Activated naive CD8-positive, alpha-beta T cell treated with anti-CD3 and anti-CD28 coated beads, Interleukin-2, amount 50 U/mL, for 24 hours (primary cell): ENCODE measurements at places on chromosomes 12 and 14.

GRCh38 chr12:49903700-49904423 is at the start of gene FAIM2:
Gene FAIM2 (minus strand): TSS chr12:49903900. CDS start chr12:49903792, 108 bp downstream.
- DNase-seq: peak; percentile 59

- no peak for DNase-seq
Measured at GRCh38 chr12:124242529-124243065, 52.3 kb upstream of the RFLNA start.

DNA sequence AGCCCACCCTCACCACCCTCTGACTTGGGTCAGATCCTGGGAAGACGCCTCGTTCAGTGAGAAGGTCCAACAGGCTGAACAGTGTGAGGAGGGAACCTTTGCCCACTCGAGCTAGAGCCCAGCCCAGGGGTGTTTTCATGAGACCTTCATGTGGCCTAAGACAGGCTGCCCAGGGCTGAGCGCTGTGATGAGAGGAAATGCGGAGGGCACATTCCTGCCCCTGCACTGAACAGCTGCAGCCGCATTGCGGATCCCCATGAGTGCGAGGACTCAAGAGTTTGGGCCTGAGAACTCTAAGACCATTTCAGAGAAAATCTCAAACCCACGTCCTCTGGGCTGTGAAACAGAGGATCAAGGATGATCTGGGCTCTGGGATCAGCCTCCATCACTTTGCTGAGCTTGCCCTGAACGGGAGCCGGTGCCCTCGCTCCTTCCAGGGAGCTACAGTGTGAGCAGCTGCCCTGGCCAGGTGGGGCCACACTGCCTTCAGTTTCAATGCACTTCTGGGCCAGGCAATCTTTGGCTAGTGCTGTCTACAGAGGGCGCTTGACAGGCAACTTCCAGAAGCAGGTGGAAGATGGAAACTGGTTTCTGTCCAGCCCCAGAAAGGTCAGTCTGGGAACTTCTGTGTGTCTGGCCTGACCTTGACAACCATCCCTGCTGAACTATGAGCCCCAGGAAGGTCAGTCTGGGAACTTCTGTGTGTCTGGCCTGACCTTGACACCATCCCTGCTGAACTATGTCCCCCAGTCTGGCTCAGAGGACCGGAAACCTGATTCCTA is 43.5 kb upstream of the P2RX7 start:
- no peak for DNase-seq

- no peak for DNase-seq
Measured at GRCh38 chr12:107967170-107967569, 161.9 kb upstream of the WSCD2 start.

DNA sequence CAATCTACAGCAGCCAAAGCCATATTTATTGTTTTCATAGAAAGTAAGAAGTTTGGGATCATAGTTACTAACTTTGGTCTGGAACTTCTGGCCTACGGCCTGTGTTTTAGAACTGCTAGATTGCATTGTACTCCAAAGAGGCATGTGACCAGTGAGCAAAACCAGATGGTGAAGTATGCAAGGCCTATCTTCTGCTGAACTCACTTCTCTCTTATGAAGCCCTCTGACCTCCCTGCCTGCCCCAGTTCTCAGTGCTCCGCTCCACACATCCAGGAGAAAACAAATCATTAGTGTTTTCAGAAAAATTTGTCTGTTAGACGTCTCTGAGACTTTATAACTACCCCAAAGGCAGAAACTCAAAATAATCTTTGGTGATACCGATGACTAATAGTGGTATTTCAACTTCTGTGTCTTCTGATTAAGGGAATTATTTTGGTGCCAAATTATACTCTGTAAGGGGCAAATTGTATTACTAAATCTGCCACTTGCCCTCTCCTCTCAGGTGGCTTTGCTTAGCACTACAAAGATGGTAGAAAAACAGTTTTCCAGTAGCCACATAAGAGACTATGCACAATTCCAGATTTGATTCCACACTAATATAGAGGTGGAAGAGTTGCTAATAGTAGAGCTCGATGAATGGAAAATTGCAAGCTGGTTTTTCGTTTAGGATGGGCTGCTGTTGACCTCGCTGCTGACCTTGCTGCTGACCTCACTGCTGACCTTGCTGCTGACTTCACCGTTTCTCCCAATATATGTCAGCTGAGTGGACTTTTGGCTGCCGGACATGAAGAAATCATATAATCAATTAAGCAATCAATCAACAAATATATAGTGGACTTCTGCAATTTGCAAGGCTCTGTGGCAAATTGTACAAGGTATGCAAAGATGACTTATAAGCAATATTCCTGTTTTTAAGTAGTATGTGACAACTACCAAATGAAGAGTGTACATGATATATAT is 147.5 kb downstream of the KITLG start:
- no peak for DNase-seq

DNA sequence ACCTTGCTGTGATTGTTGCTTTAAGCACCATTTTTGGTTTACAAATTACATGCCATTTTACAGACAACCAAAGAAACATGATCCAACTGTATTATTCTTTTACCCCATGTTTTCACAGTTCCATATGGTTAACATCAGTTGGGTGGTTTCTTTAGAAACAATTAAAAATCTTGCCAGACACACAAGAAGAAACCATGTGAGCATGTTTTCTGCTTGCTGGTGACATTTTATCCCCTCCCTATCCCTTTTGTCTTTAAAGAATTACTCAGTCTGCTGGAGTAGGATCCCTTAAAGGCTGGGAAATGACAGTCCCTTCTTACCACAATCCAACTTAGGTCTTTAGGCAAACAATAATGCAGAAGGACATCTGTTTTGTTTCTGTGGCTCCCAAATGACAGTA is 121.8 kb upstream of the PLXNC1 start:
- no peak for DNase-seq

DNA sequence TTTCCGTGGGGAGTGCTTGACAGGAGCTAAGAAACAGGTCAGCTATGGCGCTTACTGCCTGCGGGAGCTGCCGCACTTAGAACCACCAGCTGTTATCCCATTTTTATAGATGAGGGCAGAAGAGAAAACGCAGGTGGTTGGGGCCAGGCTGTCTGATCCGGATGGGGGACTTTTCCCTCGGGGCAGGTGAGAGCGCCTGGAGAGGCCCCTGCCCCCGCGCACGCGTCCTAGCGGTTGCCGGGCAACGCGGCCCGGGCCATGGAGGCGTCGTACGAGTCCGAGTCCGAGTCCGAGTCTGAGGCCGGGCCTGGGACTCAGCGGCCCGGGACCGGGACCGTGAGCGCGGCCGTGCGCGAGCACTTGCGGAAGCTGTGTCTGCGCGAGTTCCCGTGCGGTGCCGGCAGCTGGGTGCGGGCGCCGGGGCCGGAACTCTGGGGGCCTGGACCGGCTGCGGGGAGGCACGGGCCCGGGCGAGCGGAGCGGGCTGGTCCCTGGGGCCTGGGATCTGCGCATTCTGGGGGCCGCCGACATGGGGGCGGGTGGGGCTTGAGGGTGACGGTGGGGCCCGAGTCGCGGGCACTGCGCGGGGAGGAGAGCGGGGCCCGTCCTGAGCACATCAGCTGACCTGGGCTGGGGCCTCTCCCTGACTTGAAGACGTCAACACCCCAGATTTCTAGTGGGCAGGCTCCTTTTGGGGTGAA is at the start of gene LRRC43:
LRRC43 (plus strand) TSS at position 237 of the 701 bp plus-strand sequence; CDS start at position 259, 22 bp downstream.
- DNase-seq: peak; percentile 33

DNA sequence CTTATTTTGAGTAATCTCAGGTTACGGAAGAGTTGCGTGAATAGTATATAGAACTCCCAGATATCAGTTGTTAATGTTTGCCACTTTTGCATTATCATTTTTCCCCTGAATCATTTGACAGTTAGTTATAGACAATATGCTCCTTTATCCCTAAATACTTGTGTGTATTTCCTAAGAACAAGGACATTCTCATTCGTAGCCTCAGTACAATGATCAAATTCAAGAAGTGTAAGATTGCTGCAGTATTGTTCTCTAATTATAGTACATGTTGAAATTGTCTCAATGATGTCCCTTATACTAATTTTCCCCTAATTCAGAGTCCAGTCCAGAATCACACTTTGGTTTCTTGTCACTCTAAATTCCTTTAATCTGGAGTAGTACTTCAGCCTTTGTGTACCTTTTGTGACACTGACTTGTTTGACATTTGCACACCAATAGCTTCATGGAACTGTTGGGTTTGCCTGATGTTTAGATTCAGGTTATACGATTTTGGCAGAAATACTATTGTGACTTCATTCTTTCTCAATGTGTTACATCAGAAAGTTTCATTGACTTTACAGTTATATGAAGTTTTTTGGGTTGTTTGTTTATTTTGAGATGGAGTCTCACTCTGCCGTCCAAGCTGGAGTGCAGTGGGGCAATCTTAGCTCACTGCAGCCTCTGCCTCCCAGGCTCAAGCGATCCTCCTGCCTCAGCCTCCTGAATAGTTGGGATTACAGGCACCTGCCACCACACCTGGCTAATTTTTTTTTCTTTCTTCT is 13.1 kb downstream of the DYNC1H1 start:
- no peak for DNase-seq

DNA sequence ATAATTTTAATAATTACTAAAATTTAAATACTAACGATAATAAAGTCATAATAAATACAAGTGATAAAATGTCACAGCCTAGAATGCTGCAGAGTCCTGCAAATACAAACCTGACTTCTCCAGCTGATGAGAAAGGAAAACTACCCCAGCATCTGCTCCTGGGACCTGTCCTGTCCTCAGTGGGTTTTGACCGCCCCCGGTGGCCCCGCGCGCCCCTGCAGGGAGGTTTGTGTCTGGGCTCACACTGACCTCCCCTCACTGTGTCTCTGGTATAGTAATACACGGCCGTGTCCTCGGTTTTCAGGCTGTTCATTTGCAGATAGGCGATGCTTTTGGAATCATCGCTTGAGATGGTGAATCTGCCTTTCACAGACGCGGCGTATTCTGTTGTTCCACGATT is 1139.4 kb downstream of the TMEM121 start:
- peak; percentile 60 for DNase-seq

DNA sequence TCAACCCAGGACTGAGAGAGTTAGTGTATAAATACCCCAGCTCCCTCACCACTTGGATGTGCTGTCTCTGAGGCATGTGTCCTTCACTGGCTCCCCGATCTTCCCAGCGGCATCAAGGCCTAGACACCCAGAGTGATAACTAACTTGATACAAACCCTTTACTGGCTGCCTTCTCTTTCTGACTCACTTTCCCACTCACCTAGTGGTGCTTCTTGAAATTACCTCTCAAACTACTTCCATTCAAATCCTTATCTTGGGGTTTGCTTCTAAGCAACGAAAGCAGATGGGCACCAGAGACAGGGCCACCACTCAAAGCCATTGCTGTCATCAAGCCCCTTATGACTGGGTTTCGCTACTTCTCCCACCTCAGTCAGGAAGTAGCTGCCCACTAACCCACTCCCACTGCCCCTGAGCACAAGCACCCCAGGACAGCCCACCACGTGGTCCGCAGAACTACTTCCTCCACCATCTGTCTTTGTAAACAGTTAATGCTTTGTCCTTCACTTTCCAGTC is 17.2 kb downstream of the ZFP36L1 start:
- DNase-seq: no peak

- DNase-seq: no peak
Measured at GRCh38 chr14:29810064-29810463, 117.6 kb downstream of the PRKD1 start.

DNA sequence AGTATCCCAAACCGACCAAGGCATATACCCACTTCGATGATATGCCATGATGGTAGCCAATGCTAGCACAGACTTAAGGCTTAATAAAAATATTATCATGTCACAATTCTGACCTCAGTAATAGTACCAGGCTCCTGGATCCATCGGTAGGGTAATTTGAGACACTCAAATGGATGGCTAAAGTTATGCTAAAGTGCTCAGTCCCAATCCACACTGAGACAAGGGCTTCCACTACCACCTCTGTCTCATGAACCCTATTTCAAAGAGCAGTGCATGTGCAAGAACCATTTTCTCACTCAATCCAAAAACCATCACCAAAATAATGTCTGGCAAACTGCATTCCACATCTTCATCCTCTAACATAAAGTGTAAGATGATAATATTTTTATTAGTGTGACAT is 122.4 kb upstream of the KRR1 start:
- DNase-seq: no peak

- no peak for DNase-seq
Measured at GRCh38 chr12:66044731-66045130, 85.8 kb downstream of the LLPH start.

DNA sequence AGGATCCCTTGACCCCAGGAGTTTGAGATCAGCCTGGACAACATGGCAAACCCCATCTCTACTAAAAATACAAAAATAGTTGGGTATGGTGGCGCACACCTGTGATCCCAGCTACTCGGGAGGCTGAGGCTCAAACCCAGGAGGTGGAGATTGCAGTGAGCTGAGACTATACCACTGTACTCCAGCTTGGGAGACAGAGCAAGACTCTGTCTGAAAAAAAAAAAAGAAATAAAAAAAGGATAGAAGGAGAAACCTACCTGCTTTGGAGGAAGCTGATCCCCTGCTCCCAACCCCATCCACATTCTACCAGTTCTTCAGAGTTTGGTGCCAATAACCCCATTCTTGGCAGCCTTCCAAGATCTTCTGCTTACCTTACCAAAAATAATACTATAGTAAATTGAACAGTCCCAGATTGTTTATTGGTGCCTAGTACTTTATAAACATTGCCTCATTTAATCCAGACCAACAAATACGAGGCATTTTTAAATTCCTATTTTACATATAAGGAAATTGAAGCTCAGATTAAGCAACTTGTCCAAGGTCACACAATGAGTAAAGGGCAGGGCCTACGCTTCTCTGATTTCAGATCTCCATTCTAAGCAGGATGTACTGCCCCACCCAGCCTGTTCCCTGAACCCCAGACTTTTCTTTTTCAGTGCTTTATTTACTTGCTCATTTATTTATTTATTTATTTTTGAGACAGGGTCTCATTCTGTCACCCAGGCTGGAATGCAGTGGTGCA is 33.2 kb upstream of the FAM222A start:
- no peak for DNase-seq

GRCh38 chr12:69621551-69621950 is 10.8 kb upstream of the LRRC10 start:
- no peak for DNase-seq

DNA sequence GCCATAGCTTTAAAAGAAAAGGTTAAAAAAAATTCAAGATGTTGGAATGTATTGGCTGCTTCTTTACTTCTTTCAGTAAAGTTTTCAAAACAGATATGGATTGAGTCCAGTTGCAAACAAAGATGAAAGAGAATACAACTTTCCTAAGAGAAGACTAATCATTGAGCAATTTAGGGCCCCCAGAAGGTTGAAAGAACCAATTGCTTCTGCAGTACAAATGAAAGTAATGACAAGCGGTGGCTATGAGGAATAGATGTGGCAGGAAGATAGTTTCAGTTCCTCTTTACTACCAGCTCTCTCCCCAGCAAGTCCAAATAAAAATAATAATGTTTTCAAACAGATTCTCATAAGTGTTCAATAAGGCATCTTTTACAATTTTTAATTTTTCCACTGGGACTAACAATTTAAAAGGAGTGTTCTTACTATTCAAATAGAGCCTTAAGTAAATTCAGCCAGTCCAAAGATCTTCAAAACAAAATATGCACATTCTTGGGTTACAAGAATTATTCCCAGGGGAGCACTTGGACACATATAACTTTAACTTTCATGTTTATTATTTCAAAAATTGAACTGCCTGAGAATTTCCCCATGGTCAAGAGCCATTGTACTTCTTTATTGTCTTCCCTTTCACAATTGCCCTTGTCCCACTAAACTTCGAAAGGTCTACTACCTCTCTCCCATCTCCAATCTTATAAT is 62.3 kb upstream of the PPP1R12A start:
- DNase-seq: no peak
